Neuronal stem cell (in vitro differentiated cells): ENCODE measurements at places on chromosomes 12 and 14.

- H3K4me1 ChIP-seq = peaks cover 4% of the 10 kb centered on the region
- H3K27me3 ChIP-seq = peaks cover 20% of the 10 kb centered on the region
- no peaks in the 10 kb centered on the region for H3K36me3 ChIP-seq
- no peak overlapping the region for H3K4me3 ChIP-seq
- H3K27ac ChIP-seq = no peak overlapping the region
These were observed 79.4 kb downstream of the FBXL14 start for GRCh38 chr12:1515010-1515409.

GRCh38 chr14:35391388-35391710 is 13.2 kb downstream of the NFKBIA start:
- H3K4me1 ChIP-seq = no peaks in the 10 kb centered on the region

DNA sequence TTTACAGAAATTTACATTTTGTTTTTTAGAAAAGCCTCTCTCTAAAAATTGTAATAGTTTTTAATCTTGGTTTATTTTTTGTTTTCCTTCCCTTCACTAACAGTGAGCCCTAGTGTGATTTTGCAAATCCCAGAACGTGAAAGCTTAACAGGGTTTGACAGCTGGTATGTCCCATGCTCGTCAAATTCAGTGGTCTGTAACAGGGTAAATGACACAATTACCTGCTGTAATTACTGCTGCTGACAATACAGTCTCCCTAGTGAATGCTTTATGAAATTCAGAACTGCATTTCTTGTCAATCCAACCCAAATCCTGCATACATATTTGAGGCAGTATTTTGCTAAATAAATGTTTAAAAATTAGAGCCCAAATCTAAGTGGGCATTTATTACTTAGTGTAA is 249.2 kb downstream of the NELL2 start:
- H3K27me3 ChIP-seq = no peaks in the 10 kb centered on the region
- no peaks in the 10 kb centered on the region for H3K36me3 ChIP-seq
- peaks cover 5% of the 10 kb centered on the region for H3K4me1 ChIP-seq

DNA sequence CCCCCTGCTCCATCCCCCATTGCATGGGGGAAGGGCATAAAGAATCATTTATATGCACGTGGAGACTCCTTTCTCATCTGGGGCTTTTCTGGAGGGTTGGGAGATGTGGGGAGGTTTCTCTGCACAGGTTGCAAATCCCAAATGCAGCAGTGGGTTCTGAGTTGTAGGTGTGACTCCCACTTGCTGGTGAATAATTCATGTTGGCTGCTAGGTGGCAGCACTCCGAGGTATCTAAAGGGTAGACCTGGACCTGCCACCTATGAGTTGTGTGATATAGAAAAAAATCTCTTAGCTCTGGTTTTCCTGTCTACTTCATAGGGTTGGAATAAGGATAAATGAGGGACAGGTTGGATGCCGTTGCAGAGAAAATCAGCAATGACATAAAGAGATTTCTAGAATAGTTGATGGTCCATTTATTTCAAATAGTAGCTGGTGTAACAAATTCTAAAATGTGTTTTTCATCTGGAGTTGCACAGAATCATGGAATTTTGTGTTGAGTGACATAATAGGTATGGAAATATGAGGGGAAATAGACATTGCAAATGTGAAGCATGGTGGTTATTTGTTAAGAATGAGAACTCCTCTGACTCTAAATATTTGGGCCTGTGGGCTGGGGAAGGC is 4.6 kb downstream of the MARCHF9 start:
- H3K4me3 ChIP-seq = no peak overlapping the region
- H3K4me1 ChIP-seq = peaks cover 9% of the 10 kb centered on the region
- H3K27me3 ChIP-seq = no peaks in the 10 kb centered on the region

DNA sequence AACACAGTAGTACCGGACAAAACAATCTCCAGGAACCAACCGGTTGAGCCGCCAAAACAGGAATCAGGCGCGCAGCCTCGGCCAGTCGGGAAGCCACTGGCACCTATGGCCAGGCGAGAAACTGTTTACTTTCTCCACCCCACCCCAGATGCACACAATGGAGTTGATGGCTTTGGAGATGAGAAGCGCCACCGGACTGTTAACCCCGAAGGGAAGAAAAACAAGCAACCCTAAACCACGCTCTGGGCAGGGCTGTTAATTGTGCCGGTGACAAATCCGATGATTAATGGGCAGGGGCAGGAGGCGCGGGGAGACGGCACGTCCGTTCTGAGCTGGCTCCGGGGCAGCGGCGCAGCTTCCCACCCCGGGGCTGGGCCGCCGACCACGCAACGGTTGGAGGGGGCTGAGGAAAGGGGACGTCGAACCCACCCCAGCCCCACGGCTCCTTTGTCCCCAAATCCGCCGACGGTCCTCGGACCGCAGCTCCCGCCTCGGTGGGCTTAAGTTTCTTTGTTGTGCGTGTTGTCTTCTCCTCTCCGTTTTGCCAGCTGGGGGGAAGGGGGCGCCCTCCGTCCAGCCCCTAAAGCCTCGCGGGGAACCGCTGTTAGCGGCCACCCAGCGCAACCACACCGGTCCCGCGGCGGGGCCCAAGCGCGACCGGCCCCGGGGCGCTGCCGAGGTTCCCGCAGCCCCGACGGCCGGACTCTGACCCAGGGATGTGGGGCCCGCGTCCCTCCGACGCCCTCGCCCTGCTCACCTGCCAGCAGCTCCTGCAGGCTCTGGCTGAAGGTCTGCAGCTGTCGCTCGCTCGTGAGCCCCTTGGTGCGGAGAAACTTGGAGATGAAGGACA is 790 bp downstream of the BTG1 start:
- H3K4me3 ChIP-seq = peak overlapping the region; percentile 96
- H3K36me3 ChIP-seq = peaks cover 42% of the 10 kb centered on the region
- DNase-seq = peak; percentile 27

- no peaks in the 10 kb centered on the region for H3K36me3 ChIP-seq
- DNase-seq = no peak
- H3K27ac ChIP-seq = no peak overlapping the region
These were observed 187.4 kb downstream of the TTC7B start for GRCh38 chr14:90628825-90629224.

DNA sequence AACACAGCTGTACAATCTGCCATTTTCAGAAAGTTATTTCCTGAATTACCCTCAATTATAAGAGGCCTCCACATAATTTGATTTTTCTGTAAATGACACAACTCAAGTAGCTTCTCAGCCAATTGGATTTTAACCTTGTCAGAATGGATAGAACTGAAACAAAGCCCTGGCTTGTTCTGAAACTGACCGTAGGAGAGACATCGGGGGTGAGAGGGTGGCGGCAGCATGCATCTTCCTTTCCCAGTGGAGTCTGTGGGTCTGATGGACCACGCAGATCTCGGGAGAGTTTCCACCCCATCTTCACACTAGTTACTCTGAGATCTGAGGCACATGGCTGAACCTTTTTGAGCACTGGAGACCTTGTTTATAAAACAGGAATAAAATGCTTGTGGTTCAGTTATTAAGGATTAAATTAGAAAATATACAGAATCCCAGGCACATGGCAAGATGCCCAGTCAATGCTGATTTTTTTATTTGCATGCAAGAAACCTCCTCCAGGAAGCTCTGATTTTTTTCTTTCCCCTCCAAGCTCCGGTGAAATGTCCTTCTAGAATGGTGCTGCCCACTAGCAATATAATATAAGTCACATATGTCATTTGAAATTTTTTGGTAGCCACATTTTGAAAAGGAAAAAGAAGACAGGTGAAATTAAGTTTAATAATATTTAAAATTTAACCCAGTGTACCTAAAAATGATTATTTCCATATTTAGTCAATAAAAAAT is 153.9 kb downstream of the CHST11 start:
- H3K27ac ChIP-seq = no peak overlapping the region
- peaks cover 2% of the 10 kb centered on the region for H3K4me1 ChIP-seq
- H3K27me3 ChIP-seq = no peaks in the 10 kb centered on the region
- H3K4me3 ChIP-seq = no peak overlapping the region
- DNase-seq = no peak

GRCh38 chr12:111841236-111841749 is 735 bp upstream of the MAPKAPK5 start:
- H3K27me3 ChIP-seq = no peaks in the 10 kb centered on the region
- peak overlapping the region; percentile 1 for H3K27ac ChIP-seq
- DNase-seq = no peak
- H3K36me3 ChIP-seq = peaks cover 10% of the 10 kb centered on the region

- no peak overlapping the region for H3K4me3 ChIP-seq
- no peak overlapping the region for H3K27ac ChIP-seq
- no peak for DNase-seq
These were observed 116.1 kb upstream of the FBXO33 start for GRCh38 chr14:39548358-39548757.

DNA sequence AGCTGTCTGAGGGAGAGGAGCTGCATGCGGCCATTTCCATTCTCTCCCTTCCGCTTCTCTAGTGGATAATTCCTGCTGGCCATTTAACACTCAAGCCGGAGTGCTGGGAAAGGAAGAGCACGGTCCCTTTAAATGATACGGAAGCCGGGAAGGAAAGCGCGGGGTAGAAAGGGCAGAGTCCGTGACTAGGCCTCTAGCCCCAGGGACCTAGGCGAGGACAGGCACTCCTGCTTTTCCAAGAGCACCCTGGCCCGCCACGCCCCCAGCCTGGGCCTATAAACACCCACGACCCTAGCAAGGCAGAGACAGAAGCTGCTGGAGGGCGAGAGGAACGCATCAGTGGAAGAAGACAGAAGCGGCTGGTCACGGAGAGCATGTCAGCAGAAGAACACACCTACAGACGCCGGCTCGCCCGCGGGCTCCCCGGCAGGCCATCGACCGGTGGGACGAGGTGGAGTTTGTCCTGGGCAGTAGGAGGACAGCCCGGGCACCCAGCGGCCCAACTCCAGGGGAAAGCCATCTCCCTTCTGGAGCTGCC is 1206.6 kb upstream of the TMEM132C start:
- H3K27ac ChIP-seq = no peak overlapping the region
- no peaks in the 10 kb centered on the region for H3K36me3 ChIP-seq
- DNase-seq = no peak
- H3K4me1 ChIP-seq = peaks cover 2% of the 10 kb centered on the region
- no peak overlapping the region for H3K4me3 ChIP-seq
- no peaks in the 10 kb centered on the region for H3K27me3 ChIP-seq

DNA sequence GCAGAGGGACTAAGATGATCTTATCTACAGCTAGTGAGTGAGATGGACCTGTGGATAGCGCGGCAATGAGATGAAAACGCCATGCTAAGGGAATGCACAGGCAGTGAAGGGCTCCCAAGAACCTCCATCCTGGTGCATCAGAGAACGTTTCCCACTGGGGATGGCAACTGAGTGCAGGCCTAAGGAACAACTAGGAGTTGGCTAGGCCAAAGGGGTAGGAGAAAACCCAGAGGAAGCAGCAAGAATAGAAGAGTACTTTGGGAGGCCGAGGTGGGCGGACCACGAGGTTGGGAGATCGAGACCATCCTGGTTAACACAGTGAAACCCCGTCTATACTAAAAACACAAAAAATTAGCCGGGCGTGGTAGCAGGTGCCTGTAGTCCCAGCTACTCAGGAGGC is 24.6 kb upstream of the BATF start:
- no peaks in the 10 kb centered on the region for H3K4me1 ChIP-seq
- H3K27ac ChIP-seq = no peak overlapping the region
- H3K27me3 ChIP-seq = no peaks in the 10 kb centered on the region
- H3K4me3 ChIP-seq = no peak overlapping the region
- H3K36me3 ChIP-seq = no peaks in the 10 kb centered on the region
- DNase-seq = no peak

GRCh38 chr14:86625637-86626036 is 1095.7 kb downstream of the FLRT2 start:
- no peak for DNase-seq
- H3K27me3 ChIP-seq = no peaks in the 10 kb centered on the region
- no peak overlapping the region for H3K4me3 ChIP-seq

GRCh38 chr14:70955543-70956480 is 48.6 kb downstream of the PCNX1 start:
- H3K4me3 ChIP-seq = no peak overlapping the region
- no peak overlapping the region for H3K27ac ChIP-seq
- peaks cover 47% of the 10 kb centered on the region for H3K36me3 ChIP-seq
- no peaks in the 10 kb centered on the region for H3K27me3 ChIP-seq
- no peak for DNase-seq

DNA sequence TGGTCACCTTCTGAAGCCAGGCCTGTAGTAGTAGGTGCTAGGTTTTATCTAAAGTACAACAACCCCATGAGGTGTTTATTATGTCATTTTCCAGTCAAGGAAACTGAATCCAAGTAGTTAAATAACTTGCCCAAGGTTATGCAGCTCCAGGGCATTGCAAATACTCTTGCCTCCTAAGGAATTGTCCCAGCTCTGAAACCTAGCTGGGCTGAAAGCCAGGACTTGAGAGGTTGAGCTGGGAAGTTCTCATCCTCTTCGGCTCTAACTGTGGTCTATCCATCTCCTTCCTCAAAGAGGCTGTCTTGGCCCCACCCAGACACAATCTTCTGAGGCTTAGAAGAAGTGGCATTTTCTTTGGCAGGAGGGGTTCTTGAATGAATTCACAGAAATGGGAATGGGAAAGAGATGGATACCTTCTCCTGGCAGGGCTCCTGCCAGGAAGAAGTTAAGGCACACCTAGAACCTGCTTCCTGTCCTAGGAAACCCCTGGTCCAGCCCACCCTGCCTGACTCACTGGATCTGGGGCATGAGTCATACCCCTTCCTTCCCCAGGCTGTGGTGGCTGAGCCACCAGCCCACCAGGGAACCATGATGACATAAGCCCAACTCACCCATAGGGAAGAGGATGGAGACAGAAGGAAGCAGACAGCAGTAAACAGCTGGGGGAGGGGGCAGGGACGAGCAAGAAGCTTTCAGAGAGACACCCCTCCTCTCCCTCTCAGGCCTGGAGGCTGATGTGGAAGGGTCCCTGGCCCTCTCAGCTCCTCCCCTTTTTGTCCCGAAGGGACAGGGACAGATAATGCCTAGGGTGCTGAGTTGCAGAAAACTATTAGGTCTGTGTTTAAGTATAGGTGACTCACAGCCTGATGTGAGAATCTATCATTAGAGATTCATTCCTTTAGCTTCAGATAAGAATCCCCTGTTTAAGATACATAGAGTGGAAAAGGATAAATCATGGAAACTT is 2.1 kb upstream of the PLEK2 start:
- no peak overlapping the region for H3K4me3 ChIP-seq
- no peaks in the 10 kb centered on the region for H3K36me3 ChIP-seq
- H3K4me1 ChIP-seq = no peaks in the 10 kb centered on the region
- no peak for DNase-seq

DNA sequence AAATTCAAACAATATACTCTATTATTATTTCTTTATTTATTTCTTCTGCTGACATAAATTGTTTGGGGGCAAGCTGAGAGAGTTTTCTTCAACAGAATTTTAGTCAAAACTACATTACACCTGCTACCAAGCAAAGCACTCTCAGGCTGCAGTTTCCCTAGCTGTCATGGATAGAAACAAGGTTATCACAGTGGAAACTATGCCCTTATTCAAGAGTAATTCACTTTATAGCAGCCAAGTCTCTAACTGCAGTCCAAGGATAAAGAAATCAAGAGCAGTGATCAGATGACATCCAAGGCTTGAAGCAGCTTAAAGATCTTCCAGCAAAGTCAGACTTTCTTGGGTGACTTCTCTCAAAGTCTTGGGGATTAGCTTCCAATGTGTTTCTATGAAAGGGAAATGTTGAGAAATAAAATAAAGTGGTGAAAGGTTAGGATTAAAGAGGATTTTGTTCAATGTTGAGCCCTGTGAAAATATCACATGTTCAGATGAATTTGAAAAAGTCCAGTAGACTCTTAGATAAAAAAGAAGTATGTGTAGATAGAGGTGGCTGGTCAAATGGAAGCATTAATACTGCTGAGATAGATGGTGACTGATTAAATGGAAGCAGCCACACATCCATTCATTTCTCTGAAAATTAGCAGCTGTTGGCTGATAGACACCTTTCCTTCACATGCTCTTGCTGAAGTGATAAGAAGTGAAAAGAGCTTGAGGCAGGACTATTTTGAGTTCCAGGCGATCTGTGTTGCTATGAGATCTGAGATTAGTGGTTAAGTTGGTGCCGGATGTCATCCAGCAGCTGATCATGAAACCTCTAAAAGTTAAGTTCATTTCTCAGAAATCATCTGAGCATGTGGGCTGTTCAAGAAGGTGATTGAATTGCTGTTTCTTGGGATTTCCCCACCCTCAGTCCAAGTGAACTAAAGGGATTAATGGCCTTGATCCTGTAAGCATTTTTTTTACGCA is 257.8 kb upstream of the BTG1 start:
- H3K36me3 ChIP-seq = no peaks in the 10 kb centered on the region
- peaks cover 1% of the 10 kb centered on the region for H3K4me1 ChIP-seq
